Stimulated activated naive CD8-positive, alpha-beta T cell treated with anti-CD3 and anti-CD28 coated beads, Interleukin-15, Interleukin-2, amounts not matched to agents 100 U/mL and 50 U/mL, for 24 hours (primary cell): ENCODE measurements at places on chromosomes 12 and 14.

GRCh38 chr12:27566626-27567025 lies 42.6 kb downstream of the PPFIBP1 start:
- no peak for DNase-seq

DNA sequence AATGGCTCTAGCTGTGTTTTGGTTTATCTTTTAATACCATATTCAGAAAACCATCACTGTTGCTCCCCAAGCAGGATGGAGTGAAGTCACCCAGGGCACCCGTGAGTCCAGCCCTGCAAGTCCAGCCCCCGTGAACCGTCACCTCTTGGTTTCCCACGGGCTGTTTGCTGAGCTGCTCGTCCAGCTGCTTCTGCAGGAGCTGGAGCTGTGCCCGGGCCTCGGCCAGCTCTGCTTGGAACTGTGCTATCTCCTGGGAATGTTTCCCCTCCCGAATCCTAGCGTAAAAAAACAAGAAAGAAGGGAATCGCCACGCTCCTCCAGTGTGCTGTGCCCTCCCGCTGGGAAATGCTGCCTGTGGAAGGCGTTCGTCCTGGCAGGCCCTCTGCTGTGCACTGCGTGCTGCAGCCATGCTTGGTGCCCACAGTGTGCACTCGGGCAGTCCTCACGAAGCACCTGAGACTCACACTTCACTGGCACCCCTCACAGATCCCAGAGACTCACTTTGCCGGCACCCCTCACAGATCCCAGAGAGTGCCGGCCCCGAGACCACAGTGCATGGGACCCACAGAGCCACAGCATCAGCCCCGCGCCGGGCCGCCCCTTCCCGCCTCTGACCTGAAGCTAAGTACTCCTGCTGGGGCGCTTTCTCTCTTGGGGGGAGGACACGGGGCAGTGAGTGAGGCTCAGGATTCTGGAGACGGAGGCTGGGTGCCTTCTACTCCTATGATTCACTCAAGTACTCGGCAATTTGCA lies 15.4 kb upstream of the ANKLE2 start:
- no peak for DNase-seq

DNA sequence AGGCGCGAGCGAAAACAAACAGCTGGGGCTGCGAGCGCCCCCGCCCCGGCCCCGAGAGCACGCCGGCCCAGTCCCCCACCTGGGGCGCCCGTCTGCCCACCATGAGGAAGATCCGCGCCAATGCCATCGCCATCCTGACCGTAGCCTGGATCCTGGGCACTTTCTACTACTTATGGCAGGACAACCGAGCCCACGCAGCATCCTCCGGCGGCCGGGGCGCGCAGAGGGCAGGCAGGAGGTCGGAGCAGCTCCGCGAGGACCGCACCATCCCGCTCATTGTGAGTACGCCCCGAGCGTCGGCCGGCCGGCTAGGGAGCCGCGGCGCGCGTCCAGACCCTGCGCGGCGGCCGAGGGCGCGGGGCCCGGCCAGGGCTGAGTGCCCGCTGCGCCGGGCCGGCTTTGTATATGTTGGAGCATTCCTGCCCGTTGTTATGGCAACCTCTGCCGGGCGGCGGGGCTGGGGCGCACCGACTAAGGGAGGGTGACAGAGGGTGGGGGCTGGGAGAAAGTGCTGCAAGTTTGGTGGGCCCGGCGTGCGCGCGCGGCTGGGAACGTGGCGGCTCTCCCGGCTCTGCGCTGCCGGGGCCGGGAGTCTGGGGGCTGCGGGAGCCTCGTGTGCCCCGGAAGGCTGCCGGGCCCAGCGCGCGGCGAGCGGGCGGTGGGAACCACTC lies 367 bp downstream of the GALNT16 start:
- DNase-seq = peak; percentile 15

DNA sequence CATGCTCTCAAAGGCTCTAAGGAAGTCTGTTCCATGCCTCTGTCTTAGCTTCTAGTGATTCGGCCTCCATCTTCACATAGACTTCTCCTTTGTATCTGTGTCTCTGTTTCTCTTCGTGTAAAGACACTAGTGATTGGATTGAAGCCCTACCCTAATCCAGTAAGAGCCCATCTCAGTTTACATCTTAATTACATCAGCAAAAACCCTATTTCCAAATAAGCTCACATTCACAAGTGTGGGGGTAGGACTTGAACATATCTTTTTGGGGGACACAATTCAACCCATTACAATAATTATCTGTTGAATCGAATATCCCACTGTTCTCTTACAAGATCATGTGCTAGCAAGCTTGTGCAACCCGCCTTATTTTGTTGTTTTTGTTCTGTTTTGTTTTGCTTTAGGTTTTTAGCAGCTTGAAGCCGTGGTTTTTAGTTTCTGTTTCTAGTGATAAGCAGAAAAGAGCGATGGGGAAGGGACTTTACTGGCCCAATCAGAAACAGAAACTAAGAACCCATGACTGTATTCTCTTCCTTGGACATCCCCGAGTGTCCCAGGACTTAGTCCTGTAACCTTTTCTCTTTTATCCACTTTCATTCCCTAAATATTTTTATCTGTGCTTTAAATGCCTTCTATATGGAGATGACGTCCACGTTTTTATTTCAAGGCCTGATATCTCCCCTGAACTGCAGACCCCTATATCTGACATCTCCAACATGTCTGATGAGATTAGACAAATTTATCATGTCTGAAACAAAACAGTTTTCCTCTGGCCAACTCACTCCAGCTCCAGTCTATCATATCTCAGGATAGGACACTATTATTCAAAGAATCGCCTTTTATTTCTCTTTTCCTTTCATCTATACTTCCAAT lies 353.0 kb downstream of the CCDC91 start:
- no peak for DNase-seq

DNA sequence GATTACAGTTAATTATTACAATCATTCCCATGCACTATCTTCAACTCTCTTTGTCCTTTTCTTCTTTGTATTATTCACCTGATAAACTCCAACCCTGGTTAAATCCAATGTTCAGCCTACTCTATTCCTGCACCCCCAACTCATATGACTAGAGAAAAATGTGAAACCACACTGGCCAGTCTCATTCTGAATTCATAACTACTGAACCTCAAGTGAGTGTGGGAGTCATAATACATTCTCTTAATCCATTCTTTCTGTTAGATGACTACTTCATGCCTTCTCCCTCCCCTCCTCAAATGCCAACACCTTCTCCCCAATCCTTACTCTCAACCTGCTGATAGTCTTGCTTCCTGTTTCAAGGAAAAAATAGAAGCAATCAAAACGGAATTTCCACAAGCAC lies 22.3 kb upstream of the ITPR2 start:
- DNase-seq = no peak

GRCh38 chr12:45381351-45381750 lies 165.5 kb downstream of the ANO6 start:
- no peak for DNase-seq

GRCh38 chr12:115506822-115507559 lies 770.5 kb downstream of the MED13L start:
- no peak for DNase-seq

GRCh38 chr14:102693006-102693755 lies 84.1 kb upstream of the TRAF3 start:
- DNase-seq = no peak

- DNase-seq = no peak
These were observed 25.5 kb upstream of the FBXO34 start for GRCh38 chr14:55245657-55246268.

GRCh38 chr14:71467361-71467811 lies 464.8 kb upstream of the RGS6 start:
- no peak for DNase-seq

DNA sequence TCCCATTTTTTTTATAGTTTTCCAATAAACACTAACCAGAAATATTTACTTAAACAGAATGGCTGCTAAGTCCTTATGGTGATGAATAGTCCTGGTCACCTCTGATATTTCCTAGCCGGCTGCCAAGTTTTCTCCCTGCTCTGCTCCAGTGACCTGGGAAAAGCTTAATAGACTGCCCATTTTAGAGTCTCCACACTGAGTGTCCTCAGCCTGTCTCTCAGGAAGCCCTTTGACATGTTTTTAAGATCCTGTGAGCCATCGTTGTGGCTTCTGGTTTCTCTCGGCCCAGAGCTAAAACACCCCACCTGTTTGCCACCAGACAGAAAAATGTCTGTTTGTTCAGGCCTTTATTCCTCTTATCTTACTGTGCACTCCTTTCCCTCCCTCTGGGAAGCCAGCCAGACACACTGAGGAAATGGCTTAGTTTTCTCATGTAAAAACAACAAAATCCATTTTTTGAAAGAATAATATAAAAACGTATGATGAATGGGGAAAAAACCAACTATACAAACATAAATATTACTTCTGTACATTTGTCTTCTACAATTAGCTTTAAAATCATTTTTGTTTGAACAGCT lies 25.4 kb upstream of the ALDH2 start:
- no peak for DNase-seq

DNA sequence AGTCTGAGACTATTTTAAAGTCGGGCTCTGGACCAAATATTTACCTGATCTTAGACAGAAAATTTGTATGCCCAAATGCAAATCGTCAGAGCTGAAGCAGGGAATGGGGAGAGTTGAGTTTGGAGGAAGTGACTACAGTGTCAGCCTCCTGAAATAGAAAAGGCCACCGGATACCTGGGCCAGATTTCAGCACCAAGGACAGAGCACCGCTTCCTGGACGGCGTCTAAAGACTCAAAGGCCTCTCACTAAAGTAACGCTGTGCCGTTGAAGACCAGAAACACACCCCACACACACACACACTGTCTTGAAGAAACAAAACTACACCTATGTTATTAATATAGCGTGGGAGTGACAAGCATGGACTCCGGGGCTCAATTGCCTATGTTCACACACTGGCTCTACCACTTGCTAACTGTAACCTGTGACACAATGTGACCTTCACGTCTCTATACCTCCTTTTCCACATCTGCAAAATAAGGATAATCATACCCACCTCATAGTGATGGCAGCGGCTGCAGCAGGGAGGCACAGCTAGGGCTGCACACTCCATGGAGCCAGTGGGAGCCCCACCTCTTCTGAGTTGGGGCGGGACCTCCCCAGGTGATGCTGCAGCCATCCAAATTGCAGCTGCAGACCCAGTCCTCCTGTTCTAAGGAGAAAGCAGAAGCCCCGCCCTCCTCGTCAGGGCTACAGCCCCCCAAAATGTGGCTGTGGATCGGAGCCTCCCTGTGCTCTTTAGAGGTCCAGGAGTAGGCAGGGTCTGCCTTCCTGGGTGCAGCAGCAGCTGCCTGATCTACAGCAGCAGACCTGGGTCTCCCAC lies 35.6 kb downstream of the KRT76 start:
- DNase-seq = peak; percentile 78

GRCh38 chr12:46407361-46407760 lies 34.8 kb upstream of the SLC38A2 start:
- DNase-seq = no peak

DNA sequence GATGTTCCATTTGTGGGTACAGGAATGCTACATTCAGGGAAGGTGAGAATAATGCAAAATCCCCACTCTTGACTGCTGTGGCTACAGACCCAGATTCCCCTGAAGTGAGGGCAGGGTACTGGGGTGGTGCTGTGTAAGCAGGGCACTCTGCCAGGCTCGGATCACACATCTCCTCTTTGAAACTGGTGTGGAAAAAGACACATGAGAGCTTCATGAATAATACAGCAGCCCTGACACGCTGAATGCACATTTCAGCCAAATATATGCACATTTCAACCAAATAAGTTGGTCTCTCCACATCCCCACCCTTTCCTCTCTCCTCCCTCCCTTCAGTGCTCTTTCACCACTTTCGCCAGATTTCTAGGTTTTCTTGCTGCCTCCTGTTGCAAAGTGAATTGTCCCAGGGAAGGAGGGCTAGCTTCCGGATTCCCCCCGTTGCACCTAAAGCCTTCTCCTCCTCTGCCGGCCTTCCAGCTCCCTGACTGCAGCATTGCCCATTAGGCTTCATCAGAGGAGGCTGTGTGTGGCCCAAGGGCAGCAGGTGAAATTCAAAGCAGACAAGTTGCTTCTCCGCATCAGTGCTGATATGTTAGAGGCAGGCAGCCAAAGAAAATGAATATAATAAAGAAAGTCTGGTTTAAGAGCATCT lies 118.2 kb upstream of the TMCC3 start:
- DNase-seq = no peak

- DNase-seq = no peak
These were observed 79.8 kb downstream of the PRORP start for GRCh38 chr14:35202195-35202594.

DNA sequence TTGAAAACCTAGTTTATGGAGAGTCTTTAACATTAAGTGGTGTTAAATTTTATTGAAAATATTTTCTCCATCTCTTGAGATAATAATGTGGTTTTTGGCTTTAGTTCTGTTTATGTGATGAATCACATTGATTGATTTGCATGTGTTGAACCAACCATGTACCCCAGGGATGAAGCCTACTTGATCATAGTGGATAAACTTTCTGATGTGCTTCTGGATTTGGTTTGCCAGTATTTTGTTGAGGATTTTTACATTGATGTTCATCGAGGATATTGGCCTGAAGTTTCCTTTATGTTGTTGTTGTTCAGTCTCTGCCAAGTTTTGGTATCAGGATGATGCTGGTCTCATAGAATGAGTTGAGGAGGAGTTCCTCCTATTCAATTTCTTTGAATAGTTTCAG lies 222.6 kb downstream of the ADAMTS20 start:
- DNase-seq = no peak

DNA sequence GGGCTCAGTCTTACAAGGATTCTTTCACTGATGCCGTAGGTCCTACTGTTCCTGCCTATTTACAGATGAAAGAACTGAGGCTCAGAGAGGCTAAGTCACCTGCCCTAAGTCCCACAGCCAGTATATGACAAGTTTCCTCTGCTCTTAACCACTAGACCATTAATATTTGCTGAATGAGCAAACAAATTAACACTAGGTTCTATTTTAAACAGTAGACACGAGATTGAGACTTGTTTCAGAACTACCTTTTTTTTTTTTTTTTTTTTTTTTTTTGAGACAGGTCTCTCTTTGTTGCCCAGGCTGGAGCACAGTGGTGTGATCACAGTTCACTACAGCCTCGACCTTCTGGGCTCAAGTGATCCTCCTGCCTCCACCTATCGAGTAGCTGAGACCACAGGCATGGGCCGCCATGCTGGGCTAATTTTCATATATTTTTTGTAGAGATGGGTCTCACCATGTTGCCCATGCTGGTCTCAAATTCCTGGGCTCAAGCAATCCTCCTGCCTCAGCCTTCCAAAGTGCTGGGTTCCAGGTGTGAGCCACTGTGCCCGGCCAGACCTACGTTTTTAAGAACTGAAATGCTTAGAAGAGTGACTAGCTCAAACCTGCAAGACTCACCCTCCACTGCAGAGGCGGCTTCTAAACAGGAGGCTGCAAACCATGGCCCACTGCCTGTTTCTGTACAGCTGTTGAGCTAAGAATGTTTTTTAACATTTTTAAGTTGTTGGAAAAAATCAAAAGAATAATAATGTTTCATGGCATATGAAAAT lies 12.9 kb downstream of the SYNE3 start:
- no peak for DNase-seq
